ENCODE measurements at places on chromosomes 3 and 15. TPM values are rescaled to one million over a fixed set of nuclear protein-coding genes. Genes with fewer than 3 reads are reported as not detected.

GRCh38 chr3:64977308-64978100, 289.7 kb upstream of the ADAMTS9 start:
- DNase-seq, result peak; percentile 87

DNA sequence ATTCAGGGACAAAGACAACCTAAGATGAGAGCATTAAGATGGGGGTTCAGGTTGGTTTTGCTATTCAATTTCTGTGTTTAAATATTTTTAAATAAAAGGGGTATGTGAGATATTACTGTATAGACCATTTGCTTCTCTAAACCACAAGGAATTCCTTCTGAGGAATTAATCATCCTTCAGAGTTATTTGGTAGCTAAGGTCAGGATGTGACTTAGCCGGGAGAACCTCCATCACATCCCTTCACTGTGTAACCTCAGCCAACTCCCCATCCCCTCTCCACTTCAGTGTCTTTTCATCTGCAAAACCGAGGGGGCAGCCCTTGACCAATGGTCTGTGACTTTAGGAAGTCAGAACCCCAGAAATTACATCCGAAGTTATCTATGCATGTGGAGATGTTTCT, 48.7 kb upstream of the SKOR1 start:
- DNase-seq, result peak; percentile 8

DNA sequence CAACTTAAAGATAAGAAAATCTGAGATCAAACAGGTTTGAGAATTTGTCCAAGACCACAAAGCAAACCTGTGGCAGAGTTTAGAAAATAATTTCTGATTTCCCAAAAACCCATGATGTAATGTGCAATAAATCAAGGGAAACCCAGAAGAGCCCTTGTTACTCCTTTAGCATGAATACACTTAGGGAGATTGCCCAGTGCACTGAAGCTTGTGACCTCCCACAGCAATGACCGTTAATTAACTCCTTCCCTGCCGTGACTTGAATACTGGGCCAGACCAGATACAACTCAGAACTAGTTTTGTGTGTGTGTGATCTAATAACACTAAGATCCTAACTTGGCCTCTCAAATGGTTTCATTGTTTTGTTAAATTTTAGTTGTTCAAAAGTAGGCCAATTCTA, 2.5 kb downstream of the PRKAR2A start:
- peak; percentile 22 for DNase-seq

DNA sequence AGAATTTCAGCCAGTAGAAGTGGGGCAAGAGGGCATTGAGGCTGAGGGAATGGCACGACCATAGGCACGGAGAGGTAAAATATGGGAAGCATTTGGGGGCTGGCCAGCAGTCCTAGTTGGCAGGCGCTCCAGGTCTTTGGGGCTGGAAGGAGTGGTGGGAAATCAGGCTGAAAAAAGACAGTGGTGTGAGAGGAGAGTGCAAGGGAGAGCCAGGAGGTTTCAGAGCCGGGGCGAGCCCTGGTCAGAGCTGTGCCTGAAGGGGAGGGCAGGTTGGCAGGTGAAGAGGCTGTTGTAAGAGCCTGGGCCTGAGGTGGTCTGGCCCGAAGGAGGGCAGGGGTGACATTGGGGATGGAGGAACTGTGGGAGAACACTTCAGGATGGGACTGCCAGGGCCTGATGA, 1.6 kb upstream of the IDH3A start:
- DNase-seq, result no peak

DNA sequence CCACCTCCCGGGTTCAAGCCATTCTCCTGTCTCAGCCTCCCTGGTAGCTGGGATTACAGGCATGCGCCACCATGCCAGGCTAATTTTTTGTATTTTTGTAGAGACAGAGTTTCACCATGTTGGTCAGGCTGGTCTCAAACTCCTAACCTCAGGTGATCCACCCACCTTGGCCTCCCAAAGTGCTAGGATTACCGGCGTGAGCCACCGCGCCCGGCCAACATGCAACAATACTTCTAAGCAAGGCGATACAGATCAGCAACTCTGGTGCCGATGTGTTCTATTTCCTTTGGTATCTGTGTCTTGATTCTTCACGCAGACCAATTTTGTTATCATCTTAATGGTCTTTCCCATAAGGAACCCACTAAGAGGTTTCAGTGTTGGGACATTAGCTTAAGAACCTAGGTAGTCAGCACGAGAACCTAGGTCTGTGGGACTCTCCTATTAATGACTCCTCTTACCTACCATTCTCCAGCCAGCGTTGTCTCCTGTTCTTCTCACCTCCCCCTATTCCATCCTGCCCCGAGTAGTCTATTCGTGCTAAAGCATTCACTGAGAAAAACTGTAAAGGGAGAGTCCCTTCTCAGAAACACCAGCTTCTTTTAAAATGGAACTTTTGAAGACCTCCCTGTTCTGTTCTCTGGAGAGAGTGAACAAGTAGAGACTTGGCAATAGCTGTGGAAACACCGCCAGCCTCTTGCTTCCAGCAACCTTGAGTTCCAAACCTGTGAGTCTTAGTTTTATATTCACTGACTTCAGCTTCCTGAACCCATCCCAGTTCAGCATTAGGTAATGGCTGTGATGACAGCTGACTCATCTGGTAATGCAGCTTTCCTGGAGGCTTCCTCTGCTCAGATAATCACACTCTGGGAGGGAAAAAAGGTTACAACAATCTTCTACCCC, 61.2 kb downstream of the TSC22D2 start:
- DNase-seq, result peak; percentile 90

- no peak for DNase-seq
Observed at GRCh38 chr15:51619331-51620035, 3.1 kb downstream of the DMXL2 start.

GRCh38 chr15:45585069-45585791, 1.9 kb upstream of the BLOC1S6 start:
- no peak for DNase-seq

- peak; percentile 18 for DNase-seq
Observed at GRCh38 chr3:38003371-38003816, 12.8 kb downstream of the VILL start.

- no peak for DNase-seq
Observed at GRCh38 chr3:152352554-152352953, 83.8 kb downstream of the MBNL1 start.

DNA sequence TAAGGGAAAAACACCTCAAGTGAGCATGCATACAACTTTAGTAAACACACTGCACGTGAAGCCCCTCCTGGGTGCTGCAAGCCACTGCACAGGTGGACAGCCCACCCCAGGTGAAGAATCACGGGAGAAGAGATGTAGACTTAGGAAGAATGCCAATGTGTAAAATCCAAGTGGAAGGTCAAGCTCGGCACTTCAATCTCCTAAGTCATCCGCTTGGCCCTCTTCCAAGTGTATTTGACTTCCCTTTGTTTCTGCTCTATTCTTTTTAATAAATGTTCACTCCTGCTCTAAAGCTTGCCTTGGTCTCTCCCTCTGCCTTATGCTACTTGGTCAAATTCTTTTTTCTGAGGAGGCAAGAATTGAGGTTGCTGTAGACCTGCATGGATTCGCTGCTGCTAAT, 316.6 kb downstream of the EDEM1 start:
- DNase-seq, result no peak

GRCh38 chr3:37887062-37887461, 25.4 kb downstream of the CTDSPL start:
- no peak for DNase-seq

DNA sequence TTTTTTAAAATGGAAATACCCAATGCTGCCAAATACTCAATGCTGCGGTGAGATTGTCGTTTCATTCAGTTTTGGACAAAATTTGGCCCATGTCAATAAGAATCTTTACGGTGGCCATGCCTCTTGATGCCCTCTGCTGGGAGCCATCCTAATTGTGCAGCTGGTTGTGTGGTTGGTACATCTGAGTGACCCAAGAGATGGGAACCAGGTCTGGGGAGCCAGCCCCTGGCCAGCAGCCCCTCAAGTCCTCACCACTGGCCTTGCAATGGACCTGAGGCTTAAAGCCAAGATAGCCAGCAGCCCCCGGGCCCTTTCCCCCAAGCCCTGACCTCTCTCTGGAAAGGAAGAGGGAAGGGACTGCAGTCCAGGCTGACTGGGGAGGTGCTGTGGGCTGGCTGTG, 36.4 kb upstream of the ESYT3 start:
- no peak for DNase-seq

RAB11A gene
- total RNA-seq, result 266 TPM

LRRN1 gene
- total RNA-seq, result not detected

NDN gene
- 24.0 TPM for total RNA-seq

NOX5 gene
- total RNA-seq, result 2.9 TPM

RBP2 gene
- not detected for total RNA-seq

GHSR gene
- not detected for total RNA-seq
